AG04450 (cell line): ENCODE measurements at places on chromosomes 3 and 15.
A peak's percentile ranks its signal among the peaks of the same experiment; 100 is the strongest.

DNA sequence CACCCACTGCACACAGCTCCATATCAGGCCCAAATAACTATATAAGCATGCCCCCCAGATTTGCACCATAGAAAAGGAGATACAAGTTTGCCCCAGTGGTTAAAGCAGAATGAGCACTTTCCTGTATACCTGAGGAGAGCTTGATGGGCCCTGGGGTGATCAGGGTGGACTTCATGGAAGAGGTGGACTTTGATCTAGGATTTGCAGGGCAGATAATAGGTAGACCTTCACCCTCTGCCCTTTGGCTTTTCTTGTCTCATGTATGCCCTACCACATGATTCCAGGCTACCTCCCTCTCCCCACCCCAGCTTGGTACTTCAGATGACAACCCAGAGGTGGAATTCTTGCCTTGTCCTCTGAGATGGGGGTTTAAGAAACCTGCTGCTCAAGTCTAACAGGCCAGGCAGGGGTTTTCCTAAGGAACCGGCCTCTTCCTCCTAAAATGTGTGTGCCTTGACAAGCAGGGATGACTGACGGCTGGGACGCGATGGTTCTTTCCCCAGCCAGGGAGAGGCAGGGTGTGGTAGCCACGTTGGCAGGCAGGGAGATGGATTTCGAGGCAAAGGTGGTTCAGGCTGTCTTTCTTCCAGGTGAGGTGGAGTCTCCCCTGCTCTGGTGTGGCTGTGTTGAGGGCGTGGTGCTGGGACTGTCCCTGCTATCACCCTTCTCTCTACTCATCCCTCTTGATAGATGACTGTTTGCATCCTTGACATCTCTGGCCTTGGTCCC is 6.6 kb upstream of the RHCG start:
- no peak for DNase-seq

- DNase-seq = no peak
Observed at GRCh38 chr3:94082391-94082937, 19.6 kb downstream of the NSUN3 start.

DNA sequence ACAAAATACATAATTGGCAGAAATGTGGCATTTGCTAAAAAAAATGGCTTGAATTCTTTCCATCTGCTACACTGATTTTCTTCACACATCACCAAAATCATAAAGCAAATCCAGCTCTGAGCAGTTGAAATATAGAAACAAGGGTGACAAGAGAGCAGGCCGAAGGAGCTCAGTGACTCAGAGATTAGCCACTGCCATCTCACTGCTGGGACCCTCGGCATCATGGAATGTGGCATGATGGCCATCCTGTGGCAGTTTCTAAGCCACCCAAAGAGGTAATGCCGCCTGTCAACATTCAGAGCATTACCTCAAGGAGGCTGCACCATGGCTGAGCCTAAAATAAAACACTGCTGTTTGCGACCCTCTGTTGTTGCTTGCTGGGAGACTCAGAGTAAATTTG is 80.5 kb upstream of the OSBPL11 start:
- no peak for DNase-seq

- peak; percentile 45 for DNase-seq
Observed at GRCh38 chr3:71035314-71035713, 548.2 kb downstream of the FOXP1 start.

GRCh38 chr3:2958551-2958950 is 151.6 kb downstream of the IL5RA start:
- DNase-seq = no peak

DNA sequence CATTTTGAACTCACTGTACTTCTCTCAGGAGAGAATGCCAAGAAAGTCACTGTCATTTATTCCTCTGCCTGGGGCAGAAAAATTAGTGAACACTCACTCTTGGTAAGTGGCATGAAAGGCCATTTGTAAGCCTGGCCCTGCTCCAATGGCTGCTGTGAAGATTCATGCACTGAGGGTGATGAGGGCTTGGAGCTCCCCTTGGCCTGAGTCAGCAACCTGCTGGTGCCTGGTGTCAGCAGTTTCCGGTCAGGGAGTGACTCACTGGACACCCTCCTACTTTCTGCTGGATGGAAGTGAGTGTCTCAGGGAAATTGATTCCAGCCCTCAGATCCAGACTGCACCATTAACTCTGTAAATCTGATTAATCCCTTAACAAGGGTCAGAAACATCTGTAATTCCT is 37.6 kb downstream of the TRA2B start:
- DNase-seq = peak; percentile 71

DNA sequence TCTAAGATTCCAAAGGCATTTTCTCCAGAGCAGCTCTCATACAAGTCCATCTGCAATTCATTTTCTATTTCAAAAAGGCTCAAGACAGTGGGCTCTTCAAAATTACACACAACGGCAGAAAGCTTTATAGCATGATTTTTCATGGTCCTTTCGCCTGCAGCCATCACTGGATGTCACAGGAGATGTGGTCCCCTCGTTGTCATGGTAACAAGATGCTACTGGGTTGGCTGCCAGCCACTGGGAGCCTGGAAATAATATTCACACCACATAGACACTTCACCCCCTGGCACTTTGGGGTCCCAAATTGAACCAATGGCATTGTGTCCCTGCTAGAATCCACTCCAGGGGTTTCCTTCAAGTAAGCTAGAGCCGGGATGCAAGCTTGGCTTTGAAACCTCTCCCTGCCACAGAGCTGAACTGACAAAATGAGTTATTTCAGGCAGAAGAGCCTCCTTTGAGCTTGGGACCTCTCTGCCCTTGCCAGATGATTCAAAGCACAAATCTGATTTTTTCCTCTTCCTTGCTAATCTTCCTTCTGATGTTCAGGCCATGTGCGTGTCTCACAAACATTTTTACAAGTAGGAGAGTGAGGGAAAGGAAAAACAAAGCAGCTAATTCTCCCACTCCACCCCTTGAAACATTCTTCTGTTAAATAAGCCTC is 512.6 kb upstream of the ADAMTS9 start:
- no peak for DNase-seq

DNA sequence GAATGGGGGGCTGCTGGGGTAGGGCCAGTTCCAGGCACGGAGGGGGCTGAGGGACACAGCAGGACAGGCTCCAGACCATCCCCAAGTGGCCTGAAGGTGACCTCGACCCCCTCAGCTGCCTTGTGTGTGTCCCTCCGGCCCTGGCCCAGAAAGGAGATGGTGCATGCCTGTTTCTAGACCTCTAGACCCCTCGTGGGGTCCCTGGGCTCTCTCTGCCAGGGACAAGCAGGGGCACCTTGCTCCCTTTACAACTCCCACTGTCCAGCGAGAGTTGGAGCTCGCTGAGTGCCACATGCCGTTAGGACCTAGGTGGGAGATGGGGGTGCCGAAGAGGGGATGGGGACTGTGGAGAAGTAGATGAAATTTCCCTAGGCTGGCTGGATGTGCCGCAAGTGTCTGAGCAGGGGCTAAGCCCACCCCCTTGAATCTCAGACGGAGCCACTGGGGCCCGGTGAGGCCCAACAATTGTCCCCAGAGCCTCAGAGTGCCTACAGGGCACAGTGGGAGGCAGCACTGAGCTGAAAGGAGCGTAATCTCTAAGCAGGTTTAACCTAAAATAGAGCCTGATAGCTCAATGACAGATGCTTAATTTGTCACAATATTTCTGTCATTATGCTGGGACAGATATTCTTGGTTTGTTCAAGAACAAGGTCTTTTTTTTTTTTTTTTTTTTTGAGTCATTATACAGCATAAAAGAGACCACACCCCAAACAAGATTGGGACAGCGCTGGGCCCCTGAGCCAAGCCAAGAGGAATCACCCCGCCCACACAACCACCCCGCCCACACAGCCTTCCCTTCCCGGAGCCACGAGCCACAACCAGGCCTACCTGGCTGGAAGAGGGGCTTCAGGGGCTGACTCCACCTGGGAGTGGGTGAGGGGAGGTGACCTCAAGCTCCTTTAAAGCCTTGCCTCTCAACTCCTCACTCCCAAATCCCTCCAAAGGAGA is 23.6 kb upstream of the KLF13 start:
- DNase-seq = no peak

GRCh38 chr15:25773248-25773647 is 89.9 kb downstream of the ATP10A start:
- no peak for DNase-seq

DNA sequence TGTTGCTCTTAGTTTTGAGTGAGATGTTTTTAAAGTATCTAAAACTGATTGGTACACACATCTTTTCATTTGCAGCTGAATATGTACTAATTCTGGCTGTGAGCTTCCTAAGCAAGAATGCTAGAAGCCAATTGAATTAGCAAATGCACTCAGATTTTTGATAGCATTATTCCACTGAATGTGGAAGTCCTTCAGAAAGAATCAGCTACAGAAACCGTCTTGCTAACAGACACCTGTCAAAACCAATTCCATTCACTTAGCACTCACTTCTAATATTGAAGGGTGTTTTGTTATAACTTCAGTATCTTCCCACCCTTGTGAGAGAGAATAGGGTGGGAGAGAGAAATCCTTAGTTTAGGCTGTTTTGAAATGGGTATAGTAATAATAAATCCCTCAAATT is 317.7 kb downstream of the IL5RA start:
- no peak for DNase-seq

DNA sequence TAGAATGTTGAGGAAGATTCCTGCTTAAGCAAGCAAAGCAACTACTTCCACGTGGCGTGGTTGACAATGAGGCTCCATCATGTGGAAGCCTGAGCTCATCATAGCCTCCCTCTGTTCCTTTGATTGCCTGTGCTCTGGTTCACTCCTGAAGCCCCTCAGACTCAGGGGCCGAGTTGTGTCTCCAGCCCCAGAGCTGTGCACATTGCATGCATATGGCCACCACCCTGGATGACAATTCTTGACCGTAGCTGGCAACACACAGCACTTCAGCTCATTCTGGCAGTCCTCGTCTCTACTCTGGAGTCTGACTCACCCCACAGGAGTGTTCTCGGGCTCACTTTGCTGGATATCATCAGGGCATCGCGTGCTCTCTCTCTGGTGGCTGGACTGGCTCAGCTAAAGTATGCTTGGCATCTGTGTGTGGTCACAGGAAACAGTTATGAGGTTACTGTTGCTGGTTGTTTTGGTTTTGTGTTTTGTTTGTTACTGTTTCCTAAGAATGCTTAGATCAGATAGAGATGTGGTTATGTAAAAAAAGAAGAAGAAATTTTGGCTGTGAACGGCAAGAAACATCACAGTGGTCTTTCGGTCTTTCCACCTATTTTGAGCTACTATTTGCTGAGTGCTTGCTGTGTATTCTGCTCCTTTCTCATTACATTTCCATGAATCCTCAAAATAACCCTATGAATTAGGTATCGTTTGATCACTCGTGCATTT is 41.6 kb upstream of the MRPS22 start:
- DNase-seq = peak; percentile 97

DNA sequence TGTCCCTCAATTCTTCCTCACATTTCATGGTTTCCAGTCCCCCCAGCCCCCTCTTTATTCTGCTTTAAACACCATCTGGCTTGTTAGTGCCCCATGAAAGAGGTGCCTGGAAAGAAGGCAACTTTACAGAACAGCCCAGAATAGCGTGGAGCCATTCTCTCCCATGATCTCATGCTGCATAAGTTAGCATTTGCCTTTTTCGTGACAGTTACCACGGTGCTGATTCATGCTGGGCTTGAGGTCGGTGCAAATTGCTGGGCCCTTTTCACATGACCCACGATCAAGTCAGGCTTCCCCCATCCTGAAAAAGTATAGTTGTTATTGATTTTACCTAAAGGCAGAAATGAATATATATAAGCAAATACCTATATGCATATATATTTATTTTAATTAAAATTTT is 29.6 kb downstream of the SQOR start:
- DNase-seq = peak; percentile 45

DNA sequence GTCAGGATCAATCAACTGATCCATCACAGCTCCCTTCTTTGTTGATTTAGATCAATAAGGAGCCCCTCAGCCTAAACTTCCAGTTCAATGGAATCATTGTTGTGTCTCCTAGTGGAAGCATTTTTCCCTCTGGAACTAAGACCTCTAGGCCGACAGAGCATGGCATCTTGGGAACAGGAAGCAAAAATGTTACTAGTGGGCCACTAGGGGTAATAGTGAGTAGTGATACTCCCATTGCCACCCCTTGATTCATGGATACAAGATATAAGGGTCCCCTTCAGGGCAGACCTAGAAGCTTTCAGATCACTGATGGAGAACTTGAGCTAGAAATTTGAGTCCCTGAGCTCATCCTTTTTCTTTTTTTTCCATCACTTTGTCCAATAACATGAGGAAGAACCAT is 40.4 kb upstream of the AZI2 start:
- DNase-seq = no peak

GRCh38 chr3:52385157-52385556 is 59.7 kb downstream of the SEMA3G start:
- no peak for DNase-seq

- no peak for DNase-seq
Observed at GRCh38 chr15:82921242-82921641, 31.3 kb downstream of the HOMER2 start.

GRCh38 chr15:74434263-74435136 is 742 bp upstream of the SEMA7A start:
- DNase-seq = no peak

DNA sequence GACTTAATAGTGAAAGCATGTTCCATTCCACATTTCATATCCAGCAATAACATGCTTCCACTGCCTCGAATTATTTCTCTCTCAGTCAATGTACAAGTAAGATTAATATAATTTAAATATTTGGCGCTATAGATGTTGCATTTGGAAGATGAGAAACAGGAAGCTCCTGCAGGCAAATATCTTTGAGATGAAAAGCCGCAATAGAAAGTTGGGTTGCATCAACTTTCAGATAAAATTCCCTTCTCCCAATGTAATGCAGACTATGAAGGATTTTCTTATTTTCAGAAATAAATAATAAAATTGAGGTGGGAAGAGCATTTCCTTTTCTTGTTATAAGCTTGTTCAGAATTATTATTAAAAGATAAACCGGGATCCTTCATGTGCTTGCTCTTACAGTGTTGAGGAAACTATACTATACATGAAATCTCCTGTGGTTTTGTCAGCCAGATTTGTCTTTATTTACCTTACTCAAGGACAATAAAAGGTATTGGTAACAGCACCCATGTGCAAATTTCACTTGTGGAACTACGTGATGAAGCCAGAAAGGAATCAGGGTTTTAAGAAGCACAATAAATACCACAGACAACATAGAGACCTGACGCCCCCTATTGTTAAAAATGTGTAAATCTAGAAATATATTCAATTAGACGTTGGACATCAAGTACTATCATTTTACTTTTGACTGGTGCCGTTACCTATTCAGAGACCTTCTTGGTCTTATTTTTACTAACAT is 307.0 kb downstream of the ARPP21 start:
- no peak for DNase-seq

GRCh38 chr15:49242820-49243219 is 72.8 kb downstream of the GALK2 start:
- peak; percentile 71 for DNase-seq
